ENCODE measurements at places on chromosomes 1 and 21.

- no peak for DNase-seq
Observed at GRCh38 chr1:30728340-30728739, 5.0 kb upstream of the MATN1 start.

DNA sequence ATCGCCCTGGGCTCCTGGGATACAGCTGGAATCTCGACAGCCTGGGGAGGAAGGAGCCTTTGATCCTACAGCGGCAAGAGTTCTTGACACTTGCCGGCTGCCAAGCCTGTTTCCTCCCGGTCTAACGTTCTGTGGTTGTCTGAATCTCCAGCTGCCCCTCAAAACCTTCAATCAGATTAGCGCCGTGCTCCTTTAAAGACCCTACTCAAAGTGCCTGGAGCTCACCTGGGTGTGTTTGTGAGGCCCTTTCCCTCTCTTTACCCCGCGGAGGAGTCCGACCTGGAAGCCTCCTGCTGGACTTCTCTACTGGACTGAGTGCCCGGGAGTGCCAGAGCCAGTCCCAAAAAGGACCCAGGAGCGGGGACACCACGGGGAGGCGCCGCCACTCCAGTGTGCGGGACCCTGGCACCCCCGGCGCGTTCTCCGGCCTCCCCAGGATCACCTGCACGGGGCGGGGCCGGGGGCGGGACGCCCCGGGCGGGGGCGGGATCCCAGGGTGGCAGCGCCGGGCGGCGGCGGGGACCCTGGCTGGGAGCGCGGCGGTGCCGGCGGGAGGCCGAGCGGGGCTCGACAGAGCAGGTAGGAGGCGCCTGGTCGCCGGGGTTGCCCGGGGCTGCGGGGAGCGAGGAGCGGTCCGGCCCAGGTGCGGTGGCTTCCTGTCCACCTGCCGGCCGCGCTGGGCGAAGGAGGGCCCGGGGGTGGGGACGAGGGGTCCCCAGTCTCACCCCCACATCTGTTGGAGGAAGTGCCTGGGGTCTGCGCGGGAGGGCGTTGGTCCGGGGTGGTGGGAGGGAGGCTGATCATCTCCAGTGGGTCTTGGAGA is at the start of gene NCMAP:
Gene NCMAP (plus strand): TSS at position 497 of the 823 bp plus-strand sequence. CDS start 39,344 bp downstream, outside the sequence.
- DNase-seq, result peak; percentile 10

DNA sequence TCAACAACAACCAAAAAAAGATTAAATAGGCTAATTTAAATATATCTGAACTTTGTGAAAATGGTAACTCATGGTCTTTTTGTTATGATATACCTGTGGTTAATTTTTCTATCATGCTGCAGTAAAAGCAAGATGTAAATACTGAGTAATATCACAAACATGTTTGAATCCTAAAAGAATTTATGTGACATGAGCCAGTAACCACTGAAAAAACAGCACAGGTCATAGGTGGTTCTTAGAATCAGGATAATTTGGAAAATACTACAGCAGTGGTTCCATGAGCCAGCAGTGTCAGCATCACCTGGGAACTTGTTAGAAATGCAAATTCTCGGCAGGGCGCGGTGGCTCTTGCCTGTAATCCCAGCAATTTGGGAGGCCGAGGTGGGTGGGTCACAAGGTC is 4.1 kb downstream of the ATP5IF1 start:
- no peak for DNase-seq

DNA sequence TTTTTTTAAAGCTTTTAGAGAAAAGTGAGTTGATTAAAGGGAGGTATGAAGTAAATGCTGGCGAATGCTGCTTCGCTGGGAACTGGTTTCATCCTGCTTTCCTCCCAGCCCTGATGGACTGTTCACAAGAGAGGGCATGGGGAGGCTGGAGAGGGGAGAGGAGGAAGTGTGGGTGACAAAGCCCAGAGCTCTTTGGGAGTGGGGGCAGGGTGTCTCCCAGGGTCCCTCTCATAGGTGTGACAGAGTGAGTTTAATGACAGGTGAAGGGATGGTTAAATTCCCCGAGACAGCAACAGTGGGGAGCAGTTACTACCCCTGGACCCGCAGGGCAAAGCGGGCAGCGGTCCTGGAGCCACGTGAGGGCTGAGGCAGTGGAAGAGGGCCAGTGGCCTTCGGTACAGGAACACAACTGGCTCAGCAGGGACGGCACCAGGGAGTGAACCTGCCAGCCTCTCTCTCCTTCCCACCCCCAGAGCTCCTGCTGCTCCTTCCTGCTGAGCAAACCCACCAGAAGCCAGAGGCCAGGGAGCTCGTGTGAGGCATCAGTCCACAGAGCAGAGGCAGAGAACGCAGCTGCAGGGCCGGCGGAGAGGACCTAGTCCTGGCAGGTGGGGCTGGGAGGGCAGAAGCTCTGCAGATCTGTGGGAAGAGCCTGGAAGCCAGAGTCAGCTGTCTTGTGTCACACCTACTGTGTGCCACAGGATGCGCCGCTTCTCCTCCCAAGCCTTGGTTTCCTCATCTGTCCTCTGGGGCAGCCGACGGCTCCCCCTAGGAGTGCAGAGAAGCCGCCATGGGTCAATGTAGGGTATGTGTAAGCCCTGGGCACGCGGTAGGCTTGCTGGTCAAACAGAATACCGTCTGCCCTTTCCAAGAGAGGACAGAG is 20.9 kb upstream of the LRP8 start:
- no peak for DNase-seq

GRCh38 chr21:44712203-44713028 is 1.0 kb upstream of the TSPEAR start:
- DNase-seq, result no peak

DNA sequence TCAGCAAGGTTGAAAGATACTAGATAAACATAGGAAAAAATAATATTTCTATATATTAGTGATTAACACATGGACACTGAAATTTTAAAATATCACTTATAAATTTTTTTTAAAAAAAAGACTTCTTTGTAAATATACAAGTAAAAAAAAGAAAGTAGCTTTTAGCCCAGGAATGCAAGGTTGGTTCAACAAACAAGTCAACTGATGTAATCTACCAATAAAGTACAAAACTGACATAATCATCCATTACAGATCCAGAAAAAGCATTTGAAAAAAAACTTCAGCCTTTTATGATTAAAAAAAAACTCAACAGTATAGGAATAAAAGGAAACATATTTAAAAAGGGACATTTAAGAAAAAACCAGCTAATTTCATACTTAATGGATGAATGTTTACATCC is 48.4 kb downstream of the TRMT1L start:
- no peak for DNase-seq

- DNase-seq, result no peak
Observed at GRCh38 chr1:34684266-34684665, 70.6 kb upstream of the GJB5 start.

Measured in stimulated activated CD8-positive, alpha-beta memory T cell treated with anti-CD3 and anti-CD28 coated beads, Interleukin-2, amount 100 ng/mL, for 1 hour (primary cell).